ENCODE measurements at places on chromosomes 16 and 17.

GRCh38 chr16:69105501-69106361 lies at the start of gene HAS3:
Gene HAS3, plus strand, starts transcription at chr16:69105653. Its CDS starts 3,743 bp downstream, at chr16:69109396.
- no peak for DNase-seq

DNA sequence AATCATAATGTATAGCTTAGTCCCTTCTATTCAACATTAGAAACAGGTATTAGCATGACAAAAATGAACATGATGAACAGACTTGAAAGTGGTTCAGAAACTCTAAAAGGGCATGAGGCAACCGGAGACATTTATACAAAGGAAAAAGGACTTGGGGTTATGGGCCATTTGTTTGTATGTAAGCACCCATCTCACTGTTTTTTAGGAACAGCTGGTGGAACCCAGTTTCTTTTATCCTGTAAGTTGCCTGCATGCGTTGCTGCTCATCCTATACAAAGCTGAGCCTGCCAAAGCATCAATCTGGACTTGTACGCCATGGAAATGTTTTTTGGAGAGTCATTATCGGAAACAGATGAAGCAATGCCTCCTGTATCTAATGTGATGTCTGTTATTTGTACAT lies 72.3 kb upstream of the NACA2 start:
- no peak for DNase-seq

- no peak for DNase-seq
These were observed 179.3 kb upstream of the CIBAR2 start for GRCh38 chr16:85291302-85292148.

GRCh38 chr17:80838311-80839025 lies 153.2 kb upstream of the CHMP6 start:
- no peak for DNase-seq

DNA sequence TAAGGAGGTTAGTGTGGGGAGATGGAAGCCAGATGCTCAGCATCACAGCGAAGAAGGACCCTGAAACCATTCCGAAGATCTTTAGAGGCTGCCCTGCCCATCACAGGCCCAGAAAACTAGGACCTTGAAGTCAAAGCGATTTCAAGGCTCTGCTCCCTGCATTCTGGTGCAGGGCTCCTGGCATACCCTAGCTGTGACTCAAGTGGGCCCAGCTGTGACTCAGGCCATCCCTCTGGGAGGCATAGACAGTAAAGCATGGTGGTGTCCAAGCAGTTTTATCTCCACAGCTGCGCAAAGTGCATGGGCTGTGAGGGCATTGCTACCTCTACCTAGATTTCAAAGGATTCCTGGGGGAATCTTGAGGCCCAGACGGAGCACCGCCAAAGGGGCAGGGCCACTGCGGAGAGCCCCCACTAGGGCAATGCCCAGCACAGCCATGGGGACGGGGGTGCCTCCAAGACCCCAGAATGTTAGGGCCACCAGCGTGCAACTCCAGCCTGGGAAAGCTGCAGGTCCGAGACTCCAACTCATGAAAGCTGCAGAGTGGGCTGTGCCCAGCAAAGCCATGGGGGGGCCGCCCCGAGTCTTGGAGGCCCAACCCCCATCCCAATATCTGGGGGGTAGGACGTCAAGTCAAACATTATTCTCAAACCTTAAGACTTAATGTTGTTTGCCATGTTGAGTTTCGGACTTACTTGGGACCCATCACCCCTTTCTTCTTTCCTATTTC lies 11.7 kb upstream of the ZNF594 start:
- no peak for DNase-seq

GRCh38 chr17:48892940-48893645 lies 506 bp downstream of the ATP5MC1 start:
- DNase-seq: no peak

GRCh38 chr16:49491771-49492761 lies 118.5 kb downstream of the C16orf78 start:
- DNase-seq: no peak

DNA sequence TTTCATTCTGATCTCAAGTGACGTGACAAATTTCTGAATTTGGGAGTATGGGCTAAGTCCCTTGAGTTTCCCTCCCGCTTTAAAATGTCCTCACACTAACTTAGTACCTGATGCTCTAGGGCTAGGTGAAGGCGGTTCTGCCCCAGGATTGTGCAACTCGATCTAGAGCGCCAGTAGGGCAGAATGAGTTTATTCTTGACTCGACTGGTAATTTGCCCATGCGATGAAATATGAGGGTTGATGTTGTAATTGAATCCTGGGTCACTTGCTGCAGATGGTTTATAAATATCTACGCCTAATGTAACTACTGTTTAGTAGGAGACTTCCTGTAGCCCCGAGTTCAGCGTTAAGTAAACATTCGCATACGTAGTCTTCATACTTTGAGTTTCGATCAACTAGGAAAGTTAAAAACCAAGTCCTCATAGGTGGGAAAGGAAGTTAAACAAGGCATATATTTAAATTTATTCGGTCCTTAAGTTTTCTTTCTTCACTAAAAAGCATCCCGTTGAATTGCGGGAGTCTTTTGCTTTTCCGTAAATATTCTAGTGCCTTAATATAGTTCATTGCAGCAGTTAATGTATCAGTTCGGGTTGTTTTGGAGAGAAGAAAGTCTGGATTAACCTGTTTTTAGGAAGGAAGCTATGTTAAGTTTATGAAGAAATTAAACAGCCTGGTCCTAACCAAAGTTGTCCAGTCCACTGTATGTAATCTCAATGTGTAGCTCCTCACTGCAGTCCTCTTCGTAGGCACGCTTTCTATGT lies 1.6 kb downstream of the CTCF start:
- DNase-seq: no peak

DNA sequence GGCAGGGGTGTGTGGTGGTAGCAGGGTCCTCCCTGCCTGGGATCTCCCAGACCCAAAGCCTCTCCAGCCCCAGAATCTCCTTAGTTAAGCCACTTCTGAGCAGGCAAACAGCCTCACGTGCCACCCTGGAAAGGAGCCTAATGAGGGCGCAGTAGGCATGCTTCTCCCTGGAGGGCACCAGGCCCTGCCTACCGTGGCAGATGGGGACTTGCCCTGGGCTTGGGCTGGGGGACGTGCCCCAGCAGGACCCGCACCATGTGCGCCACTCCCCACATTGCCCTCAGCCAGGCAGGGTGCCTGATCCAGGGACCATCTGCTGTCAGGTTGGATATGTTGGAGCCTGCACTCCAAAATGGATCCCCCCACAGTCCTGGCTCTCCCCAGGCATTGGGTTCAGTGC lies 14.2 kb downstream of the FAM83G start:
- no peak for DNase-seq

DNA sequence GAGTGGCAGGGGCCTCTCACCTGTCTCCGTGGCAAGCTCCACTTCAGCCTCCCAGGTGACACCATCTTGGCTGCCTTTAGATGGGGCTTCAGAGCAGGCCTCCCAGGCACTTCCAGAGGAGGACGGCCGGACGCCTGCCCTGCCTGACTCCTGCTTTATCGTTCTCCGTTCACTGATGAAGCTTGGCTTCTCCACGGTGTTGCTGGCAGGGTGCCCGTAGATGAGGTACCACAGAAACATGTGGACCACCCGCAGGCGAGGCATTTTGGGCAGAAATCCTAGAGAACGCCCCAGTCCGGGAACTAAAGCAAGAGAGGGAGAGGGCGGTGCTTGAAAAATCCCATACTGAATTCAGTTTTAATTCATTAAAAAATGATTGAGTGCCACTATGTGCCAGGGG lies 54.5 kb downstream of the GTF3C1 start:
- no peak for DNase-seq

- DNase-seq: no peak
These were observed at the start of gene CASKIN1 for GRCh38 chr16:2196162-2196980. Gene CASKIN1, minus strand, starts transcription at chr16:2196605. Its CDS starts 173 bp downstream, at chr16:2196432.

DNA sequence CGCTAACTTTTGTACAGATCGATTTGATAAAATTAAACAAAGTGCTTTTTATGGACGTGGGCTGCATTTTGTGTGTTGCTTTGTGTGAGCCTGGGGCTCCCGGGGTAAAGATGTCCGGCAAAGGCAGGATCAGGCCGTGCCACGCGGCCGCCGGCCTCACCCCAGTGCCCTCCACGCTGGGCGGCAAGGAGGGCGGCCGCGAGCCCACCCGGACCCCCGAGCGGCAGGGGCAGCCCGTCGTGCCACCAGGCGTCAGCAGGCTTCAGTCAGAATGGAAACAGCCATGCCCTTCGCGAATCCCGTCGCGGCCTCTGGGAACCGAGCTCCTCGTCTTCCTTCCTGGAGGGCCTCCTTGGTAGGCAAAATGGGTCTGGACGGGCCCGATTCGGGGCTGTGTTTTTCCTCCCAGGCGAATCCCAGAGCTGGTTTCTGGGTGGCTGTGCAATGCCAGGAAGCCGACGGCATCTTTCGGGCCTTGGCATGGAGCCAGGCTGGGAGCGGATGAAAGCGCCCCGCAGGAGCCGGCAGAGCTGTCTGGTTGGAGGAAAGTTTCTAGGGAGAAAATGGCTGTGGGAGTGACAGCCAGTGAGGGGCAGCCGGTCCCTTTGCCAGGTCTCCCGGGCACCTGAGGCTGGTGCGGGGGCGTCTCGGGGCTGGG lies 5.5 kb downstream of the SOX8 start:
- DNase-seq: no peak

DNA sequence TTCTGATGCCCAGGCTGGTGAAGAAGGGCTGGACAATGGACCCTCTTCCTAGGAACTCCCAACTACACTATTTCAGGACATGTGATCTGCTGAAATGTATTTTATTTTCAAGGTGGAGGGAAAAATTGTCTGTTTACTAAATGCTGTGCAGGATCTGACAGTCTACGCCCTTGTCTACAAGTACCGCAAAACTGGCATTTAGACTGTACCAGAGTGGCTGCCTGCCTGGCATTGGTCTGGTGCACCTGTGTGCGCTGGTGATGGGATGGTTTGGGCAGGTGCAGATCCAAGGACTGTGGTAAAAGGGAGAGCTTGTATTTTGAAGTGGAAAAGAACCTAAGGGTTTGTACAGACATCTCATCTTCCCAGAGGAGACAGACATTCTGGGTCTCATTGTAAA lies 79.7 kb downstream of the AIPL1 start:
- DNase-seq: no peak

GRCh38 chr17:77942112-77942988 lies 16.2 kb upstream of the TNRC6C start:
- no peak for DNase-seq

GRCh38 chr17:51381262-51381661 lies 120.9 kb downstream of the UTP18 start:
- no peak for DNase-seq

DNA sequence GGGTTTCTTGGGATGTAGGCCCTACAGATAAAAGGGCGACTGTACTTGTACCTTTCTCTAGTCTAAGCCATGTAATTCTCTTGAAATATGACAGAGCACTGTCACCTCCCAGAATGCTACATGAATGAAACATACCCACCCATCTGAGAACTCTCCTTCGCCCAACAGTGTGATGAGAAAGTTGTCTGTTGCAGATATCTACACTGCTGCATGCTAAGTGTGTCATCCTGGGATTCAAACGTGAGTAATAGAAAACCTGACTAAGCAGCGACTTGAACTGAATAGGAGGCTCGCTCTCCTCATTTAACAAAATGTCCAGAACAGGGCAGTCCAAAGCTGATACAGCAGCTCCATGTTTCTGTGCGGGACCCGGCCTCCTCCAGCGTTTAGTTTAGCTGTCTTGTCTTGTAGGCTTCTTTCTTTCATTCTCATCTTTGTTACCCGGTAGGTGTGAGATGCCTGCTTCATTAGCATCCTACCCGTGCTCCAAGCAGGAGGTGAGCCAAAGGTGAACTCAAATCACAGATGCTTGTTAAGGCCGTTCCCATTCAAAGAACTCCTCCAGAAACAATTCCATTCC lies 211.9 kb downstream of the PRKCA start:
- DNase-seq: no peak

DNA sequence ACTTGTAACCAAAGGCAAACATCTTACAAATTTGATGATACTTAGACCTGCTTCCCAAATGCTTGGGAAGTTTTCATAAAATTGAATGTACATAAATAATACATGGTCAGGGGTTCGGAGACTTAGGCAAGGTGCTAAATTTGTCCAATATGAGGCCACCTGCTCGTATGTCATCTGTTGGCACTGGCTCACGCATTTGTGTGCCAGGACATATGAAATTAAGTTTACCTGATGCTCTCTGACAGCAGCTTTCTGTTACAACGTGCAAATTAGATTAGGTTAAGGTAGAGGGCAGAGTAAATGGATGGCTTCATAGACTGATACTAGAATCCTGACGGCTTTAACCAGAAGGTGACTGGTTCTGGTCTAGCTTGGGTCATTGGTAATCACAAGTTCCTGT lies 970.3 kb upstream of the RBFOX1 start:
- DNase-seq: no peak

- DNase-seq: no peak
These were observed 2.2 kb downstream of the NUBP1 start for GRCh38 chr16:10745841-10746240.

GRCh38 chr17:74272731-74273201 lies 1.3 kb upstream of the DNAI2 start:
- DNase-seq: no peak

GRCh38 chr16:85515830-85516397 lies 97.2 kb upstream of the GSE1 start:
- DNase-seq: no peak

GRCh38 chr17:57874434-57875289 lies 24.8 kb upstream of the MRPS23 start:
- DNase-seq: no peak

DNA sequence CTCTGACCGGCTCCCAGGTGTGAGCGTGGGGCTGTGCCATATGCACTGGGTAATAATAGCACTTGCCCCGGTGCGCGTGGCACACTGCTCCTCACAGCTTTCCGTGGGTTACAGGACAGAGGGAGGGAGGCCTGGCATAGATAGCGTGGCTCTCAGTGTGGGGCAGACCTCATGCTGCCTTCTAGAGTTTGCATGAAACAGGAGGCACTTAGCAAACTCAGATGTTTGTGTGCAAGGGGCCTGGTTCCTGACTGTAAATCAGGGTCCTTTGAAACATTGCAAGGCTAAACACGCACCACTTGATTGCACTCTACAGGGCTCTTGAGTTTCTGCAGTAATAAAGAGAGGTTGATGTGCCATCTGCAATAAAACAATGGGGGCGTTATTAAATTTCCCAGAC lies 101.7 kb downstream of the RPTOR start:
- DNase-seq: no peak

DNA sequence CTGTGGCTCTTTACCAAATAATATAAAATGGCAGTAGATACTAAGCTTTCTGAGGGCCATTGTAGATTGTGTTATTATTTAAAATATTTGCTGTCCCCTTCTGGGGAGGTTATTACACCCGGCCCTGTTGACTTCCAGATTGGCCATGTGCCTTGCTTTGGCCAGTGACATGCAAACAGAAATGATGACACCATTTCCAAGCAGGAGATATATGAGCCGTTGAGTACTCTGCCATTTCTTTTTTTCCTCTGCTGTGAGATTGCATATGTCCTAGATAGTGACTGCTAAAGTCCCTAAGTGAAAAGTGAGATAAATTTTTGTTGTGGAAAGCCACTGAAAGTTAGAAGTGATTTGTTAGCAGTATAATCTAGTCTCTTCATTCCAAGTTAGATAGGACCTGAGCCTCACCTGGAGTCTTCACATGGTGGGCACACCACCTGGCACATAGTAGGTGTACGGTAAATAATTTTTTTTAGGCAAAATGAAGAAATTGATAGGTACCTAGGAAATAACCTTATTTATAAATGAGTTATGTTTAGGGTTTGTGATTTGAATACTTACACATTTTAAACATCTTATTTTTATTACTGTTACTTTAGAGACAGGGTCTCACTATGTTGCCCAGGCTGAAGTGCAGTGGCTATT lies 204.0 kb upstream of the CACNG5 start:
- no peak for DNase-seq
